ENCODE measurements at places on chromosomes 5 and 9.

DNA sequence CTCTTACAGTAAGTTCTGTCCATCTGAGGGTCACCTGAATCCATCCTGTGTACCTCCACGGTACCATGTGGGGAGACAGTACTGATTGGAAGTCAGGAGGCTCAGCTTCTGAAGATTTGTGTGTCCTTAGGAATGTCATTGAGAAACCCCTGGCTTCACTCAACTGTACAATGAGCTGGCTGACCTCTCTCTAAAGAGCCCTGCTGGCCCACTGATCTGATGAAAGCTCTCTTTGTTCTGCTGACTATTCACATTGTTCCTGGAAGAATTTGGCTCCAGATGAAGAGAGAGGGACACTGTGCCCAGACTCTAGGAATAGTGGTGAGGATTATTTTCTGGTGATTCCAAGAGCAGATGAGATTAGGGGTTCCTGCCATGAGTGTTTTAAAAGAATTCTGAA is 141.2 kb downstream of the LURAP1L start:
- no peak for DNase-seq

DNA sequence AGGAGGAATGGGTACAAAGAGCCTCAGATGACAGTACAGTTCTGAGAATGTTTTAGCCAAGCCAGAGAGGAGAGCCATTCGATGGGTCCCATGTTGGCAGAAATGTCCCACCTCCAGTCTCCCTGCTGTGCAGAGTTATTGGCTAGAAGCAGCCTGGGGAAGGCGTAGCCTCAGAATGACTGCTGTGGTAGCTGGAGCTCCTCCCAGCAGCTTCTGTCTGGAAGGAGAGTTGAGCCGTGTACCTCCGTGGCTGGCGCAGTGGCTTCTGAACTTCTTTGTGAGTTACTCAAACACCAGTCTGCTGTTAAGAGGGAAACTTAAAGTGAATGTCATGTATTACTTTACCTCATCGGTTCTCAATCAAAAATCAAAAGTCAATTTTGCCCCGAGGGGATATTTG is 193.3 kb upstream of the SNX2 start:
- DNase-seq = no peak

- DNase-seq = peak; percentile 68
Observed at GRCh38 chr5:141567513-141568117, 51.2 kb downstream of the DIAPH1 start.

DNA sequence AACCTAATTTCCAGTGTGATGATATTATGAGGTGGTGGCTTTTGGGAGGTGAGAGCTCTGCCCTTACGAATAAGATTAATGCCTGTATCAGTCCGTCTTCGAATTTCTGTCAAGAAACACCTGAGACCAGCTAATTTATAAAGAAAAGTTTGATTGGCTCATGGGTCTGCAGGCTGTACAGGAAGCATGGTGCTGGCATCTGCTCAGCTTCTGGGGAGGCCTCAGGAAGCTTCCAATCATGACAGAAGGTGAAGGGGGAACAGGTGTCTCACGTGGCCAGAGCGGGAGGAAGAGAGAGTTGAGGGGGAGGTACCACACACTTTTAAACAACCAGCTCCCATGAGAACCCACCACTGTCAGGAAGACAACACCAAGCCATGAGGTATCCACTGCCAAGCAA is 46.9 kb downstream of the C9orf50 start:
- no peak for DNase-seq

DNA sequence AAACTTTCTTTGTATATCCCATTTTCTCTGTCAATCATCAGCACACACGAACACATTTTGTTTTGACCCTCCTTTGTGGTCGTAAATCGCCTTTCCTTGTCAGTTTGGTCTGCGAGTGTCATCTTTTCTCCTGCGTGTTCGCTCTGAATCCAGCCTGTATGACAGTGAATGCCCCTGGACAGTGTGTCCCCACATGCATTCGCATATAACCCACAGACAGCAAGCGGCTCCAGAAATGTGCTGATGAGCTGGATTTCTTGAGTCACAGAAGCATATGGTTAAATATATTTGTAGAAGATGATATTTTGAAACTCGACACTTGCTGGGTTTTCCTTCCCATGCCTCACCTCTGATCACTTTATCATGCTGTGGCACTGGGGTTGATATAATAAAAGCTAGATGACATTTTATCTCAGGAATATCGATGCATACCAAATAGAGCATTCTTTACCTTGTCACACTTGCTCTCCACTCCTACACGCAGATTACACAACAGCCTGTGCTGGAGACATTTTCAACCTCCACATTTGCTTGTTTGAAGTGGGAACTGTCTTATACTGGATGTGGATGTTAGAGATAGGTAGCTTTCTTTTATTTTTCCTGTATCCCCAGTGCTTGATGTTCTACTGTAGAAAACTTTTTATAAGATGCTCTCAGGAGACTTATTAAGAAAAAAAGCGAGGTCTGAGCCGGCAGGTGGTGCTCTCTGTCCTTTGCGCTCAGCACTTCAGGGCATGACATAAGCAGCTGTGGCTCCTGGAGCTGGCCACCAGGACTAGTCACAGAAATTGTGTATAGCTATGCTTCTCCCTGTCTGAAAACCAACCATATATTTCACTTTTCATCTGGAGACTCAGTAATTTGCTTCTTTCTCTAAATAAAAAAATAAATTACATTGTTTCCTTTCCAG is 215.1 kb downstream of the SH3GL2 start:
- peak; percentile 43 for DNase-seq

DNA sequence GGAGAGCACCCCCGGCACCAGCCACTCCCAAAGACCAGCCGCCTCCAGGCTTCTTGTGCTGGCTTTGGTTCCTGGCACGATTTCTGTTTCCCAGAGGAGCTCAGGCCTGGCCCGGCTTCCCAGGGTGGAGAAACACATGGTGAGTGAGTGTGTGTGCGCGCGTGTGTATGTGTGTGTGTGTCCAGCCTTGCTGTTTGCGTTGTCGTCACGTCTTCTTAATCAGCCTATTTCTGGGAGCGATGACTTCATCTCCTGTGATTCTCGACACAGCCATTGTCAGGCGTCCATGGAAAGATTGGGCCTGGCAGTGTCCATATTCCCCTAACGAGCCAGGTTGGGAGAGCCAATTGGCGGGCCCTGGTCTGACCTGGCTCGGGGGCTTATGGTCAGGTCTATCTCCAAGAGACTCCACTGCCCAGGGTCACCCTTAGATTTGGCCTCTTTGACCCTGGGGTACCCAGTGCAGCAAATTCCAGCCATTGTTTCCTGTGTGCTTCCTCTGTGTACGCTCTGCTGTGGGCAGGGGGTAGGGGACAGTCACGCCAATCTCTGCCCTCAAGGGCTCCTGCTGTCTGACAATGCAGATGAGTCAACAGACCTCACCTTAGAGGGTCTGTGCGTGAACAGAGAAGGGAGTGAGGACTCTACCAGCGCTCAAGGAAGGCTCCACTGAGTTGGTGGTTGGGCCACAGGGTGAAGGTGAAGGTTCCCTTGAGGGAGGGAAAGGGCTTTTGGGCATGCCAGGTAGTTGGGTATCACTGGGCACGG is 73.8 kb downstream of the DAB2IP start:
- peak; percentile 98 for DNase-seq

- DNase-seq = no peak
Observed at GRCh38 chr9:27441741-27442070, 82.4 kb upstream of the IFNK start.

GRCh38 chr5:124402144-124402581 is 344.3 kb downstream of the ZNF608 start:
- no peak for DNase-seq

- DNase-seq = no peak
Observed at GRCh38 chr5:40679913-40680681, at the start of gene PTGER4. TSS of gene PTGER4 (plus strand) at chr5:40679915. CDS start at chr5:40680994, 1,079 bp downstream.

- DNase-seq = no peak
Observed at GRCh38 chr5:7131680-7132079, 264.3 kb upstream of the ADCY2 start.

GRCh38 chr5:76808141-76808691 is 10.6 kb upstream of the F2RL1 start:
- DNase-seq = no peak

DNA sequence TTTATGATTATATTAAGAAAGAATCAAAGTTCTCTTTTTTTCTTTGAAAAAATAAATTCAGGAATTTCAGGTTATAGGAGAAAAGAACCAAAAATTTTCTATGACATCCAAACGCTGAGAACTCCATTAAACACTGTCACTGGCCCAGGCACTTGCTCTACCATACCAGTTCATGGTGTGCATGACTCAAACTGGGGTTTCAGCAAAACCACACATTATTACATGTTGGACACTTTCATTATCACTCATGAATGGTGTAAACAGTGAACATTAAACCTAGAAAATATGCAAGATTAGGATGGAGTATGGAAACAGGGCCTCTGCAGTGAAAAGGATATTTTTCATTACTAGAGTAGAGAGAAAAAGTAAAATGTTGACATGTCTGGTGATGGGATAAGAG is 369.9 kb upstream of the FAM174A start:
- no peak for DNase-seq

- DNase-seq = no peak
Observed at GRCh38 chr5:144436007-144436406, 265.3 kb downstream of the KCTD16 start.

GRCh38 chr5:92836855-92837755 is 743.9 kb downstream of the NR2F1-AS1 start:
- DNase-seq = peak; percentile 39

All from osteoblast (primary cell).